ENCODE measurements at places on chromosomes 1 and 21.

GRCh38 chr1:22488319-22488718 lies 36.7 kb downstream of the ZBTB40 start:
- DNase-seq, result no peak

- DNase-seq, result no peak
Measured at GRCh38 chr1:39688706-39689105, 2.5 kb downstream of the HPCAL4 start.

DNA sequence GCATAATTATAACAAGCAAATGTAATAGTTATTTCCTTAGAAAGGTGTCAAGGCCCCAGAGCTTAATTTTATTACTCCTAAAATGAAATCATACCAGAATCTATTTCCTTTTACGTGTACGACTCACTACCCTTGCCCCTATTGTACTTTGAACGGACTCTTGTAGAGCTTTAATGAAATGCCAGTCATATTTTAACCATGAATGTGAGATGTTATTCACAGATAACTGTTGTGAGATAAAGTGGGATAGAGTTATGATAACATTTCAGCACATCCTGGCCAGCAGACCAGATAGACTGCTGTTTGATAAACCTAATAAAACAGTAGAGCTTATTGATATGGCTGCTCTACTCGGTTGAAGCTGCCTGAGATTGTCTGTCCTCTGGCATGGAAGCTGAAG lies 500.8 kb upstream of the PBX1 start:
- DNase-seq, result no peak

DNA sequence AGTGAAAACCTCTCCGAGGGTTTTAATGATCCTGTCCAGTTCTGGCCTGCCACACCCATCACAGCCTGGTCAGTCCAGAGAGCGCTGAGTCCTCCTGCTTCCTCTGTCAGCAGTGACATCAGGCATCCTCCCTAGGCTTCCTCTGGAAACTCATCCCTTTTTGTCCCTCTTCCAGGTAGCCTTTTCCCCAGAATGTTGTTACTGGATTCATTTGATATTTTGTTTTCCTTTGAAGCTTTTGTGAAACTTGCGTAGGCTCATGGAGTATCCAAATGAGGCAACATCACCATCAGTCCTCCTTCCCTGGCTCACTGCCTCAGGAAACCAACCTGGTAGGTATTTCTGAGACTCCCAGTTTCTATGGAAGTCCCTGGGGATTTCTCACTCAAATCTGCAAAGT lies 27.0 kb upstream of the IGSF3 start:
- no peak for DNase-seq

GRCh38 chr21:25323356-25323949 lies 283.8 kb downstream of the MRPL39 start:
- no peak for DNase-seq

DNA sequence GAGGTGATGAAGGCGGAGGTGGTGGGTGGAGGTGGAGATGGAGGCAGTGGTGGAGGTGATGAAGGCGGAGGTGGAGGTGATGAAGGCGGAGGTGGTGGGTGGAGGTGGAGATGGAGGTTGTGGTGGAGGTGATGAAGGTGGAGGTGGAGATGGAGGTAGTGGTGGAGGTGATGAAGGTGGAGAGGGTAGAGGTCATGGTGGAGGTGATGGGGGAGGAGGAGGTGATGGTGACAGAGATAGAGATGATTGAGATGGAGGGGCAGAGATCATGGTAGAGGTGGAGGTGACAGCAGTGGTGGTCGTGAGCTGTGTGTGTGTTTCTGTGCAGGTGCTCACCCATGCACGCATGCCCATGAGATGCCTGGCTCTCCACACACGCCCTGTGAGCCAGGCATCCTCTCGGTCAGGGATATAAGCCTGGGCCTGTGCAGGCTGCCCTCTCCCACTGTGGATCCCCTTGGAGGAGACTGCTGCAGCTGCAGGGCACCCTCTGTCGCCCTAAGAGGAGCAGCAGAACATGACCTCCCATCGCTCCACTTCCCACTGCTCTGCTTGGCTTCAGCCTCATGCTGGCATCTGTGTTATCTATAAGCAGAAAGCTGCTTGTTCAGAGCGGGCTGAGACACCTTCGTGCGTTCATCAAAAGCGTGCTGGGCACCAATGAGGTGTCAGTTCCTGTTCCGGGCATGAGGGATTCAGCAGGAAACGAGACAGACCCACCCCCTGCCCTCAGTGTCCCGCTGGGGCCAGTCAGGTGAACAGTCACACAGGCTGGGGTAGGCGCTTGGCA lies 20.5 kb upstream of the NPHP4 start:
- DNase-seq, result no peak

DNA sequence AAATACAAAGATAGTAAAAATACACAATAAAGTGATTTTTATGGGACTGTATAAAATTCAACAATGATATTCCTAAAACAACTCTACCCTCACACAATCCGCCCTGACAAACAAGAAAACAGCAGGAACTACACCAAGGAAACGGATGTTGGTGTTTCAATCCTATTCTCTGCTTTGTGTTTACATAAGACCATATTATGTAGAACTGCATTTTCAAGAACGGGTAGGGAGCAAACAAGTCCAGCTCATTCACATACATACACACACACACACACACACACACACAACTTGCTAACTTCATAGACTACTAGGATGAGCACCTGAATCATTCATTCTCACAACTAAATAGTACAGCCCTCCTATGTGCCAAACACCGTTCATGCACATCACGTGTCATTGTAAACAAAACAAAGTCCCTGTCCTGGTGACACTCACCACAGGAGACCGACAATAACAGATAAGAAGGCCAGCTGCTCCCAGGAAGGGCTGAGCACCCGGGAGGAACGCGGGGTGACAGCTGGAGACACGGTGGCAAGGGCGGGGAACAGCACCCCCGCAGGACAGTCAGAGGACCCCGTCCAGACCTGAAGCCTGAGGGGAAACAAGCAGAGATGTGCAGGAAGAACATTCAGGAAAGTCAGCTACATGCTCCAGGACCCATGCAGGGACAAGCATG lies 43.0 kb downstream of the NPHP4 start:
- no peak for DNase-seq

DNA sequence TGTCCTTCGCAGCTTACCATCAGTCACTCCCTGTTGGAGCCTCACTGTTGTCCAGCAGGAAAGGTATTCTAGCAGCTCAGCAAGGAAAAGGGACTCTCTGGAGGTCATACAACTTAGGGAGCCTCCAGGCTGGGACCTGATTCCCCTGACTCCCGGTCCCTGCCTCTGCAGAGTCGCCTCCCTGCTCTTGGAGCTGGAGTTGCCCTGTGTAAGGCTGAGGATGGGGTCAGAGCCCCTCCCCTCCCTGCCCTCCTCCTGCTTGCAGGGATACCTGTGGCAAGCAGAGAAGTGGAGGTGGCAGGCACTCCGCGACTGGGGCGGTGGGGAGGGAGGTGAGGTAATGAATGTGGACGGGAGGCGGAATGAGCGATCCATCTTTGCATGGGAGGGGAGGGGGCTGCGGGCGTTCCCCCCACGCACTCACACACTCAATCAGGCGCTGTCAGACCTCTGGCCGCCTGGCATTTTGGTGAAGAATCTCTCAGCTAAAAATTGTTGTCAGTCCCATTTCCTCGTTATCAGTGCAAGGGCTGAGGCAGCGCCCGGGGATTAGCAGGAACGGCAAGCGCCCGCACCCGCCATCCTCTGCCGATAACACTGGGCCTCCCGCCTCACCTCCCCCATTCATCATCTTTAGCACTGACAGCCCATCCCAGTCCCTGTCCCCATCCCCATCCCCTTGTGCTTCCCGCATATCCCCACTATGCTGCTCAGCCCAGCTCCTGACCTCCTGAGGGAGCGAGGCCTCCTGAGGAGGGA lies 64.3 kb downstream of the TMEM53 start:
- DNase-seq, result no peak

GRCh38 chr1:93670141-93670540 lies 11.5 kb downstream of the BCAR3 start:
- DNase-seq, result no peak

GRCh38 chr21:44932408-44933181 lies 7.2 kb upstream of the SLX9 start:
- peak; percentile 70 for DNase-seq

- DNase-seq, result no peak
Measured at GRCh38 chr1:198772626-198773025, 133.8 kb downstream of the PTPRC start.

DNA sequence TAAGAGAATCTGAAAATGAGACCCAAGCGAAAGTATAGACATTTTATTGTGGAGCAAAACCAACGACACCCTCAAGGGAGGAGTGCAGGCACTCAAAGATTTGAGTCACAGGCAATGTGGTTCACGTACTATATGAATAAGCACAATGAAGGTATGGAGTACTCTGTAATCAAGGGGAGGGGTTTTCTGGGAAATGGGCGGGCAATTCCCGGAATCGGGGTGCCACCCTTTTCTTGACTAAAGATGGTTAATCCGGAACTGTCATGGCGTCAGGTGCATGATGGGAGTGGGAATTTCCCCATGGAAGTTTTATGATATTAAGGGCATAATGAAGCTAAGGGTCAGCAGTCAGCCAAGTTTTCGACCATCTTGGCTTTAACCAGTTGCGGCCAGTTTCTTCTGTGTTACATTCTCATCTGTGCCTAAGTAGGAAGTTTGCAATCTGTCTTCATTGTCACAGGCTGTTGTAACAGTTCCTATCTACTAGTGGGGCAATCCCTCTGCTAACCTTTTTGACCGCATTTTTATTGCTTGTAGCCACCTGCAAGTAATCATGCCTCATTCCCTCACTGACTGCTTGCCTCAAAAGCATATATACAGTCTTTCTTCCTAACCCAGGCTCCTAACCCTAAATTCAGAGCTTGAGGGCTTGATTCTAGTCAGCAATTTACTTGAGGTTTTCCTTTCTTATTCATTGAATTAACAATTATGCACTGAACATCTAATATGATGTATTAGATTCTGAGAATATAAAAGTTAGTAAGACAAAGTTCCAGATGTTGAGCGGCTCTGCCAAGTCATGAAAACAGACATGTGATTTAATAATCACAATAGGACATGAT lies 775 bp upstream of the AIM2 start:
- peak; percentile 97 for DNase-seq

DNA sequence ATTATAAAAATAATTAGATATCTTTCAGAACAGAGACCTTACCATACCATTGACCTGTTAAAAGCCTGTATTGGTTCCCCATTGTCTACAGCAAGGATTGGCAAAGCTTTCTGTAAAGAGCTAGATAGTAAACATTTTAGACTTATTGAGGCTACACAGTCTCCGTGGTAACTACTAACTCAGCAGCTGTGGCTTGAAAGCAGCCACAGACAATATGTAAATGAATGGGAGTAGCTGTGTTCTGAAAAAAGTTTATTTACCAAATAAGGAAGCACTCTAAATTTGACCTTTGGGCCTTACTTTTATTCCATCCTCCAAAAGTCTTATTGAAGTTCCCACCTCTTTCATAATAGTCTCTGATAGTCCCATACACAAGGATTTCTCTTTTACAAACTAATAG lies 39.7 kb downstream of the NUP210L start:
- peak; percentile 20 for DNase-seq

GRCh38 chr1:43773821-43774220 lies 66.5 kb downstream of the ST3GAL3 start:
- DNase-seq, result no peak

- peak; percentile 57 for DNase-seq
Measured at GRCh38 chr1:65170511-65171142, 22.6 kb downstream of the AK4 start.

DNA sequence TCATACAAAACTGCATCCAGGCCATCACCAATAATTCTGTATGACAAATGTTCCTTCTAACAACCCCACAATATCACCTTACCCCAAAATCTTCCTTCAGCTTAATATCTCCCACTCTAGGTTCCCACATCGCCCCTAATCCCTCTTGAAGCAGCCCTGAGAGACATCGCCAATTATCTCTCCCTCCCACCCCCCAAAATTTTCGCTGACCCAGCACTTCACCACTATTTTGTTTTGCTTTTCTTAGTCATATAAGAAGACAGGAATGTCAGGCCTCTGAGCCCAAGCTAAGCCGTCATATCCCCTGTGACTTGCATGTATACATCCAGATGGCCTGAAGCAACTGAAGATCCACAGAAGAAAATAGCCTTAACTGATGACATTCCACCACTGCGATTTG lies 126.3 kb downstream of the ADGRL4 start:
- DNase-seq, result no peak

DNA sequence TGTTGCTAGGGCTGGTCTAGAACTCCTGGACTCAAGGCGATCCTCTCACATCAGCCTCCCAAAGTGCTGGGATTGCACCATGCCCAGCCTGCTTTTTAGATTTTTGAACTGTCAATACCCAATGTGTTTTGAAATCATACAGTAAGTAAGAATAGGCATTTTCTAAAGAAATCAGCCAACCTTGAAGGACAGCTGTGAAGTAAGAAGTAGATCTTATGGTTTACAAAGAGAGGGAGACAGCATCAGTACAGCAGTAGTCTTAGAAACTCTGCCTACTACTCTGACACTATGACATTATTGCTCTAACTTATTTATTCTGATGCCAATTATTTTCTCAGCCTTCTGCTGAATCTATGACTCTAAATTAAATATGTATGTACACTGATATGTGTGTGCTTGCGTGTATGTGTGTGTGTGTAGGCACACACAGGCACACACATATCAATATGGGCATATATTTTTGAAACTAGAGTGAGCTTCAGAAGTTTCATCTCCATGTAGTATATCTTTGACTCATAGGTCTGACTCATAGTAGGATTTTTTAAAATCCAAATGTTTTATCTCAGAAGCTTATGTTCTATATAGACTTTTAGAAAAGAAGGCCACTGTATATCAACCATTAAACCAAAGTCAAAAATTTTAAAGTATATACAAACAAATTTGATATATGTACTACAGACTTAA lies 140.4 kb downstream of the COL24A1 start:
- no peak for DNase-seq

DNA sequence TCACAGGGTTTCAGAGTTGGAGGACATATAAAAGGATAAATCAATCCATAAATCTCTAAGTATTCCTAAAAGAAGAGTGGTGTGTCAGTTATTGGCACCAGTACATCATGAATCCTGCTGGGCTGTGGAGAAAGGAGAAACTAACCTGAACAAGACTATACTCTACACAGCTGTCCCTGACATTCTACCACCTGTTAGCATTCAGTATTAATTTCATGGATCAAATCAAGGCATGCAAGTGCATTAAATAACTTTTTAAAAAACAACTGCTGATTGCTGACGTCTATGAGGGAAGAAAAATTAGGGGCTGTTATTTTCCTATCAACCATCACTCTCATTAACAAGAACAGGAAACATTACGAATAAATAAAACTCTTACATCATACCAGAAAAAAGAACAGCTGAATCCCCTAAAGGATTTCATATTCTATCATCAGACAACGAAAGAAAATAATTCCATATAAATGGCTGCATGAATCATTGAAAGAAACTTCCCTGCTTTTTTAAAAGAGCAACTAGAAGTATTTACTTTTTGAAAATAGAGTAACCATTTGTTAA lies 121.7 kb downstream of the ATF6 start:
- no peak for DNase-seq

- DNase-seq, result no peak
Measured at GRCh38 chr21:18049461-18049860, 195.2 kb upstream of the CHODL start.

DNA sequence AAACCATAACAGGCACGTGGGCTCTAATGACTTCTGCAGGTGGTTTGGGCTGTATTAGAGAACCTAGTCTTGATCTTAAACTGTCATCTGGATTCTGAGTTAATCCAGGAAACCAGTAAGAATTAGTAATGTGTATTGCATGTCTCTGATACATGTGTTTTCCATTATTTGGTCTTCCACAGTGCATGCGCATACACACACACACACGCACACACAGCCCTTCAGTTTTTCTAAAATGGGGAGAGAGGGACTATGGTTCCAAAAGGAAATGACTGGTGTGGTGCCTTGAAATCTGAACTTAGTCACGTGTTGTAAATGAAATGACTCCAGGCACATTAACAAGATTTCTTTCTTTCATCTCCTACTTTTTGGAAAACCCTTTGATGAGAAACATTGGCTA lies 67.6 kb downstream of the OLFML2B start:
- DNase-seq, result no peak
